ENCODE measurements at places on chromosomes 3 and 15.
A peak's percentile ranks its signal among the peaks of the same experiment; 100 is the strongest.

DNA sequence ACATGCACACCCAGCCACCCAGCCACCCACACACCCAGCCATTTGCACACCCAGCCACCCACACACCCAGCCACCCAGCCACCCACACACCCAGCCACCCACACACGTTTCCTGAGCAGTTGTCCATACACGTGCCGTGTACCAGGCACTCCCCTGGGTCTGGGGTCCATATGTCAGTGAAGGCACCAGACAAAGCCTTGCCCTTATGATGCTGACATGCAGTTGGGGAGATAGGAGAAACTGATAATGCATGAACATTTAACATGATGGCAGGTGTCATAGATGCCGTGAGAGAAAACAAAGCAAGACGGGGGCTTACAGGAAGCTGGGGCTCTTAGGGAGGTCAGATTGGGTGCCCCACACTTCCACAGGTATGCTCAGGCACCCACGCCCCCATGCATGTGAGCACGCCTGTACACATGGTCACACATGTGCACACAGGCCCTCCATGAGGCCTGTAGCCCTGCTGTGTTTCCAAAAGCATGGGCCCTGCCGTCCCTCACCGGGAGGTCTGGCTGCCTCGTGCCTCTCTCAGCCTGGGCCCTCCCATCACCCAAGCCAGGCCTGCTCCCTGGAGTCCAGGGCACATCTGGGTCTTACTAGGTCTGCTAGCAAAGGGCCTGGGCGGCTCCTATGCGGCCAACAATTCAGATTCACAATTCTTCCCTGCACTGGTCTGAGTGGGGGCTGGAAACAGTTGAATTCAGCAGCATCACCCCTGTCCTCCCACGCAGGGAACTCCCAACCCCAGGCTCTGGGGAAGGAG is 3.6 kb upstream of the DNAJB8 start:
- DNase-seq = no peak

- no peak for DNase-seq
These were observed 1.5 kb downstream of the ATP1B3 start for GRCh38 chr3:141877911-141878310.

DNA sequence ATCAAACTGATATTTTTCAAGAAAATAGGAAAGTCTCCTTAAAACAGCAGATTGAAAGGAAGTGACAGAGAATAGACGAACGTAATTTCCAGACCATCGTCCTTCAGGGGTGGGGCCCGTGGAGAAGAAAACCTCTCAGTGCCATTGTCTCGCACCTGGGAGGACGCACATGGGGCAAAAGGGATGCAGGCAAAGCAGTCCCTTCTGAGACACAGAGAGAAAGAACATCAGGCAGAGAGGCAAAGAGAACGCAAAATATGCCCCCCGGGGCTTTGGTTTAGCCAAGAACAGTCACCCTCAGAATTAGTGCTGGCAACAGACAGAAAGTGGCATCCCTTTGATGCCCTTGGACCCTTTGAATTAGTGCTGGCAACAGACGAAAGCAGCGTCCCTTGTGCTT is 37.0 kb downstream of the MUC20 start:
- no peak for DNase-seq

DNA sequence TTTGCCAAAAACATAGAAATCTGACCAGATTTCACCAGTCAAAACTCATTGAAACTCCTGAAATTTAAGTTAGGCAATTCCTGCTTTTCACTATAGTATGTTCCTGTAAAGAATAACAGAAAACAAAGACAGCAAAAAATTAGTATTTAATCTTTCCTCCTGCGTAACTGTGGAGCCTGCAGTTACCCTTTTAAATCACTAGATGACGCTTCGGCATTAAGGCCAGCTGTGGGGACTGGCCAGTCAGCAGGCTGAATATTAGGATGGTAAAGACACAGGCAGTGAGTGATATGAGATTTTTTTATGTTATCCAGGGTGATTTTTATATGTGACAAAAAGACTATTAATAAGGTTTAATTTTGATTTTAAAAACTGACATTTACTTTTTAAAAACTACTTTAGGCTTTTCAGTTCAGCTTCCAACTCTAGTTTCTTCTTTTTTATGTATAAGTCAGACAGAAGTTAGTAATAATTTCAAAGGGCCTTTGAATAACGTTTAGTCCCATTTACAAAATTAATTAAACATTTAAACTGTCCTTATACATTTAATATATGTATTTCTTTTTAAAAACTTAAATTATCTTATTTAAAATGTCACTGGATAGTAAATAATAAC is 165.1 kb downstream of the PPM1L start:
- peak; percentile 60 for DNase-seq

DNA sequence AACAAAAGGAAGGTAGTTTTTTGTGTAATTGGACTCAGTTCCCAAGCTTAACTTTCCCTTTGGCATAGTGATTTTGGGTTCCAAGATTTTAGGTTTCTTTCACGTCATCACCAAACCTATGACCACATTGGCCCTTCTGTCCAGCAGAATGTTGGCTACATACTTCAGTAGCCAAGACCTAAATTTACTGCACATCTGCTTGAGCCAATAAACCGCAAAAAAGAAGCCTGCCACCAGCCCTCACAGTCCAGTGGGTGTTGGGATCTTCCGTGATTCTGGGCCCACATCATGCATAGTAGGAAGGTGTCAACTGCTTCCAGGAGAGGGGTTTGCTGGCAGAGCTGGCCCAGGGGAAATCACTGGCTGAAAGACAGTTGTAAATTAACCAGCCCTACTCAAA is 57.6 kb upstream of the LIPC start:
- peak; percentile 39 for DNase-seq

GRCh38 chr15:100346866-100347512 is 5.2 kb upstream of the ADAMTS17 start:
- no peak for DNase-seq

DNA sequence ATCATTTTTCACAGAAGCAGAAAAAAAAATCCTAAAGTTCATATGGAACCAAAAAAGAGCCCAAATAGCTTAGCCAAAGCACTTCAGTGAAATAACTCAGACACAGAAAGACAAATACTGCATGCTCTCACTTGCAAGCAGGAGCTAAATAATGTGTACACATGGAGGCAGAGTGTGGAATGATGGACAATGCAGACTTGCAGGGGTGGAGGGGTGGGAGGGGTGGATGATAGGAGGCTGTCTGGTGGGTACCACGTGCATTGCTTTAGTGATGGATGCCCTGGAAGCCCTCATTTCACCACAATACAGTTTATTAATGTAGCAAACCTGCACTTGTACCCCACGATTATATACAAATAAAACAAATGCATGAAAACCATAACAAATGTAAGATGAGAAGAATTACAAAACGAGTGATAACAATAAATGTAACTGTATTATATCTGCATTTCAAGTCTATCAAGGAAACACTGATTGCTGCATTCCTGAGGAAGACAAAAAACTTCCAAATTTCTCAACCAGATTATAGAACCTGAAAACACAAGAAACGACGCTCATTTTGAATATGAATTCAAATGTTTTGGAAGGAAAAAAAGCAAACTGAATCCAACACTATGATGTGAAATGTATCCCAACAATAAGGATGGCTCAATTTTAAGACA is 96.5 kb downstream of the DLG1 start:
- DNase-seq = no peak

DNA sequence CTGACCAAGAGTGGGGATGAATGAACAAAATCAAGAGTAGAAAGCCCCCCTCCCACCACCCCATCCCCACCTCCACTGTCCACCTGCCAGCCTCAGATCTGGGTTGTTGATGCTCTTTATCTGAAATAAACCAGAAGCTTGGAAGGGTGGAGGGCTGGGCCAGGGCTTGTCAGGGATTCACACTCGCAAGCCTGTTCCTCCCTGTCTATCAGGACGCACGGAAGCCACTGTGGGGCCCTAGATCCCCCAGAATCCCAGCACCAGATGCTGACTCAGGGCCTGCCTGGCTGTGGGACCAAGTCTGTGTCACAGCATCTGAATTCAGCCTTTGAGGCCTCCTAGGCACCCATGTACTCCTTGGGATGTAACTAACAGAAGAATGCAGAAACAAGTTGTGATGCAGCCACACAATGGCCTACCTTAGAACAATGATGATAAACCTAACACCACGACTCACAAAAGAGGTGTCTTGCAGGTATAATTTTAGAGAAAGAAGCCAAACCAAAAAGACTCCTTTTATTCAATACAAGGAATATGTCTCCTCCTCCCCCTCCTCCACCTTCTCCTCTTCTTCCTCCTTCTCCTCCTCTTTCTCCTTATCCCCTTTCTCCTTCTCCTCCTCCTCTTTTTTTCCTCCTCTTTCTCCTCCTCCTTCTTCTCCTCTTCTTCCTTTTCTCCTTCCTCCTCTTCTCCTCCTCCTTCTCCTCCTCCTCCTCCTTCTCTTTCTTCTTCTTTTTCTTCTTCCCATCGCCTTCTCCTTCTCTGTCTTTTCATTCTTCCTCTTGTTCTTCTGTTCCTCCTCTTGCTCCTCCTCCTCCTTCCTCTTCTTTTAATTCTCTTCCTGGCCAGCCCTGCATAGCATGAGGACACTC is 234.7 kb downstream of the PLCL2 start:
- no peak for DNase-seq

DNA sequence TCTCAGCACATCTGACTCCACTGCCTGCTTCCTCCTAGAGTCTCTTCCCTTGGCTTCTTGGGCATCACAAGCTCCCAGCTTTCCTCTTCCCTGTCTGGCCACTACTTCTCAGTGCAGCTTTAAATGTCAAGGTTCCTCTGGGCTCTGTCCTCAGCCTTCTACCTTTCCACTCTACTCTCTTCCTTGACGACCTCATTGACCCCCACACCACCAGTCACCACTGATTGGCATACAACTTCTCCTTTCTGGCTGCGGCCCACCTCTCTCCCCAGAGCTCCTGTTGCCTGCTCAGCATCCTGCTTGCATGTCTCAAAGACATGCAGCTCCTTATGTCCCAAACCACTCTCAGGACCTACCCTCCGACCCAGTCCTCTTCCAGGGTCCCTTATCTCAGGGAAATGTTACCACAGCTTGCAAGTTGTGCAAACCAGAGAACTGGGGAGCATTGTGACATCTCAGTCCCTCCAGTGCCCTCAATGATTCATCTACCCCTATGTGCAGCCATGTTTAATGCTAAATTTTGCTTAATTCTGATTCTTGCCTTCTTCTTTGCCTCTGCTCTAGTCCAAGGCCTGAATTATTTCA is 49.9 kb downstream of the TRPM1 start:
- no peak for DNase-seq

- DNase-seq = no peak
These were observed 39.6 kb downstream of the SCAPER start for GRCh38 chr15:76865548-76865991.

- no peak for DNase-seq
These were observed 84.9 kb upstream of the ACP3 start for GRCh38 chr3:132232231-132232792.

DNA sequence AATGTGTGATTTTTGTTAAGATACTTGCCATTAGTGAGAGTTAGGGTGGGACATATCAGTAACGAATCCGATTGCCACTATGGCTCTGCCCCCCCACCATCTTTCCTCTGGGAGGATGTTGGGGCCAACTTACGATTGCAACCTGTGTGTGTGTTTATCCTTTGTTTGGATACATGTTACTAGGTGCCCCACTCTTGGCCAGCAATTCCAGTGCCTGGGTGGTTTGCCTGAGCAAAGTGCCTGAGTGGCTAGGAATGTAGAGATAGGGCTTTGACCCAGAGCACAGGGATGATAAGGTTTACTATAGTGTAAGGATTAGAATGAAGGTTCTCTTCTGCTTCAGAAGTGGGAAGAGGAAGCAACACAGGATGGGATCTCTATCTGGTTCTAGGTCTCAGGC is 231.8 kb downstream of the TP63 start:
- no peak for DNase-seq

GRCh38 chr3:77362936-77363335 is 323.0 kb downstream of the ROBO2 start:
- no peak for DNase-seq

DNA sequence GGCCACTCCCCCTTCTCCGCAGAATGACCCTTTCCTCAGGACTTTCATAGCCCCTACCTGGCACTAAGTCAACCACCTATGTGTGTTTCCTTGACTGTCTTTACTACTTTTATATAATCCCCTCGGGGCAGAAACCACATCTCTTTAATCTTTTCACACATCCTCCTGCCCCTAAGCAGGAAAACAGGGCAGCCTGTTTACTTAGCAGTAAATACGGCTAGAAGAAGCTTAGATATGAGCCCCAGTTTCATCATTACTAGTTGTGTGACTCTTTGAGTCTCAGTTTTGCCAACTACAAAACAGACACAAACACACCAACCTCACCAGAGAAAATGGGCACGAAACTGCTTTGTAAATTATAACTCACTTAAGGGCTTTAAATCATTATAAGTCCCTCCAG is 98.3 kb downstream of the CYP19A1 start:
- DNase-seq = no peak

GRCh38 chr15:36501063-36501678 is 78.3 kb upstream of the CDIN1 start:
- peak; percentile 69 for DNase-seq

DNA sequence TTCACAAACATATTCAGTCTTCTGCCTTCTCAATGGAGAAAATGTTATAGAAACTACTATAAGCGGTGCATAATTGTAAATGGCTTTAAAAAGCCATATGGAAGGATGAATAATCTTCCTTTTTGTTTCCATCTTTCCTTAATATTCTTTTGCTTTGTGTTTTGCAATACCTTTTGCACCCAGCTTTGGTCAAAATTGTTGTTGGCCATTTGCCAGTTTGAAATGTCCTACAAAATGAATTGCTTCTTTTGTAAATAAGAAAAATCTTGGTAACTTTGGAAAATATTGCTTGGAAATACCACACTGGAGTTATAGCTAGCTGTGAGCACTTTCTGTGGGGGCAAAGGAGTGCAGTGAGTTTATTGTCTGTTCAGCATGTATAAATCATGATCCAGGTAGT is 93.5 kb upstream of the NR2F2 start:
- no peak for DNase-seq

- no peak for DNase-seq
These were observed 235.0 kb downstream of the SHOX2 start for GRCh38 chr3:157871248-157871647.

DNA sequence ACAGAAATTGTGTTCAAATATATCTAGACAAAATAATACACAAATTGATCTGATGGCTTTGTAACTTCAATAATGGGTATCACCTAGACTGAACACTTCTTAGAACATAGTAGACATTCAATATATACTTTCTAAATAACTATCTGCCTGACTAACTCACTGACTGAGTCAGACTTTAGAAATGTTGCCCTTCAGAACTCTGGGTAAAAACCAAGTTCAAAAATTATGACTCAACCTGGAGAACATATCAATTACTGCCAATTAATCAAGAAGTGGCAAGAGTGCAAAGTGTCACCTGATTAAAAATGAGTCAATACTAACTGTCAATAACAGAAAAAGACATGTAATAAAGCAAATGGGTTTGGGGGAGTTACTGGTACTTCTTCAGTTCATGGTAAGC is 144.6 kb upstream of the TMCO5A start:
- DNase-seq = no peak

- peak; percentile 89 for DNase-seq
These were observed 20.6 kb upstream of the FBLN2 start for GRCh38 chr3:13528217-13528867.

- peak; percentile 76 for DNase-seq
These were observed 371.7 kb upstream of the GBE1 start for GRCh38 chr3:82133070-82133606.

- peak; percentile 65 for DNase-seq
These were observed 9.5 kb downstream of the CLDN18 start for GRCh38 chr3:138019281-138020069.
